ENCODE measurements at places on chromosomes 3 and 15.

DNA sequence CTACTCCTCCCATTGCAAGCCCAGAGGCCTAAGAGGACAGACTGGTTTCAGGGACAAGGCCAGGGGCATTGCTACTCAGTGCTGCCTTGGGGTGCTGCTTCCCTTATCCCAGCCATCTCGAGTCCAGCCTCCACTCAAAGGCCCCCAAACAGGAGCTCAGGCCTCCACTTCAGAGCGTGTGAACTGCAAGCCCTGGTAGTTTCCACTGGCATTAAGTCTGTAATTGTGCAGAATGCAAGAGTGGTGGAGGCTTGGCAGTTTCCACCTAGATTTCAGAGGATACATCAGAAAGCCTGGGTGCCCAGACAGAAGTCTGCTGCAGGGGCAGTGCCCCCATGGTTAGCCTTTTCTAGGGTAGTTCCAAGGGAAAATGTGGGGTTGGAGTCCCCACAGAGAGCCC, 192.8 kb upstream of the ST8SIA2 start:
- H3K36me3 ChIP-seq, result no peaks in the 10 kb centered on the region
- no peak for DNase-seq
- H3K4me3 ChIP-seq, result no peak overlapping the region
- H3K4me1 ChIP-seq, result no peaks in the 10 kb centered on the region
- H3K27ac ChIP-seq, result no peak overlapping the region
- peaks cover 2% of the 10 kb centered on the region for H3K27me3 ChIP-seq

- no peaks in the 10 kb centered on the region for H3K36me3 ChIP-seq
- H3K27ac ChIP-seq, result no peak overlapping the region
- no peak for DNase-seq
- peaks cover 2% of the 10 kb centered on the region for H3K27me3 ChIP-seq
These were observed 60.9 kb downstream of the STRIT1 start for GRCh38 chr3:155232605-155233004.

DNA sequence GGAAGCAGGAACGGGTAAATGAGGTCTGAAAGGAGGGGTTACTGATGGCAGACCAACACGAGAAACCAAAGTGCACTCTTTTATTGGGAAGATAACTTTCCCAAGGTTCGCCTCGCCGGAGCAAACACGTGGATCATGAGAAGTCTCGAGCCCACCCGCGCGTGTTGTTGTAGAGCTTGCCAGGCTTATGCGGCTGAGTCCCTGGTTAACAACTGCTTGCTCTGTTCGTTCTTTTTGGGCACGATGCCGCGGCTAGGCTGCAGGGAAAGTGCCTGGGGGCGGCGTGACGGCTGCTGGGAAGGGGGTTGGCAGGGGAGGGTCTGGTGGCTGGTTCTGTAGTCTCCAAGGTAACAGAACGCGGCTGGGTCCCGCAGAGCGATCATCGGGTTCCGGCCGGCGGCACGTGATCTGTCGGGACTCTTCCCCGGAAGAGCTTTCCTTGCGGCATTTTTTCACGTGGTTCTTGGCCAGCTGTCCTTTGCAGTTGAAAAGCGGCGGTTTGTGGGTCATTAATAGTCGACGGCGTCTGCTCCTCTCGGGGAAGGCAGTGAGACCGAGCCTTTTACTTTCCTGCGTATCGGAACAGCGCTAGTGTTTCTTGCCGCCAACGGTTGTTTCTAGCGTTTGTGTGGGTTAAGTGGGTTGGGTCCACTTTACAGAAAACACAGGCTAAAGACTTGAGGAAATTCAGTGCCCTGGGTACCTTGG, 1.5 kb downstream of the MGA start:
- H3K36me3 ChIP-seq, result no peaks in the 10 kb centered on the region
- H3K27me3 ChIP-seq, result peaks cover 10% of the 10 kb centered on the region
- peak; percentile 69 for DNase-seq
- H3K4me3 ChIP-seq, result peak overlapping the region; percentile 97
- H3K27ac ChIP-seq, result peak overlapping the region; percentile 92

- peak; percentile 40 for DNase-seq
- H3K4me1 ChIP-seq, result peaks cover 3% of the 10 kb centered on the region
- H3K27ac ChIP-seq, result no peak overlapping the region
- no peak overlapping the region for H3K4me3 ChIP-seq
These were observed 18.0 kb upstream of the DNAJC13 start for GRCh38 chr3:132399054-132399929.

GRCh38 chr15:67946701-67947100, 106.9 kb upstream of the RNU6-1 start:
- peak overlapping the region; percentile 96 for H3K27ac ChIP-seq
- H3K4me1 ChIP-seq, result peaks cover 35% of the 10 kb centered on the region
- no peak for DNase-seq
- no peaks in the 10 kb centered on the region for H3K36me3 ChIP-seq
- peak overlapping the region; percentile 67 for H3K4me3 ChIP-seq
- H3K27me3 ChIP-seq, result no peaks in the 10 kb centered on the region

- no peak overlapping the region for H3K27ac ChIP-seq
- no peaks in the 10 kb centered on the region for H3K36me3 ChIP-seq
- H3K4me3 ChIP-seq, result no peak overlapping the region
- H3K27me3 ChIP-seq, result peaks cover 2% of the 10 kb centered on the region
- DNase-seq, result no peak
These were observed 111.6 kb downstream of the AQP9 start for GRCh38 chr15:58249646-58250312.

DNA sequence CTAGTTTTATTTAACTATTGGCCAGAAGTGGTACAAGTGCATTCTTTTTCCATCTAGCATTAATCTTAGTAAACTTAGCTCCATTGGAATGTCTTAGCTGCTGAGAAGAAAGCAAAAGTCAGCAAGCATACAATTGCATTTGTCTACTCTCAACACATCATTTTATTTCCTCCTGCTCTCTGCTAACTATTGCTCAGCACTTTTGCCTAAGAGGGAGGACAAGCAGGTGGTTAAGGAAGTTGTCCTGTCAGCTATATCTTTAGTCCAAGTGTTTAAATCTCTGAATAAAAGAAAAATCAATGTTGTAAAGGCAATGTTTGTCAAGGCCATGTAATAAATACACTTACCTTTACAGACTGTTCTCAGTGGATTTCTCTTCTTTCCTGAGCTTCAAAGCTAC, 51.0 kb downstream of the FHIT start:
- no peaks in the 10 kb centered on the region for H3K36me3 ChIP-seq
- H3K4me3 ChIP-seq, result no peak overlapping the region
- no peak overlapping the region for H3K27ac ChIP-seq
- no peak for DNase-seq
- peaks cover 5% of the 10 kb centered on the region for H3K4me1 ChIP-seq

DNA sequence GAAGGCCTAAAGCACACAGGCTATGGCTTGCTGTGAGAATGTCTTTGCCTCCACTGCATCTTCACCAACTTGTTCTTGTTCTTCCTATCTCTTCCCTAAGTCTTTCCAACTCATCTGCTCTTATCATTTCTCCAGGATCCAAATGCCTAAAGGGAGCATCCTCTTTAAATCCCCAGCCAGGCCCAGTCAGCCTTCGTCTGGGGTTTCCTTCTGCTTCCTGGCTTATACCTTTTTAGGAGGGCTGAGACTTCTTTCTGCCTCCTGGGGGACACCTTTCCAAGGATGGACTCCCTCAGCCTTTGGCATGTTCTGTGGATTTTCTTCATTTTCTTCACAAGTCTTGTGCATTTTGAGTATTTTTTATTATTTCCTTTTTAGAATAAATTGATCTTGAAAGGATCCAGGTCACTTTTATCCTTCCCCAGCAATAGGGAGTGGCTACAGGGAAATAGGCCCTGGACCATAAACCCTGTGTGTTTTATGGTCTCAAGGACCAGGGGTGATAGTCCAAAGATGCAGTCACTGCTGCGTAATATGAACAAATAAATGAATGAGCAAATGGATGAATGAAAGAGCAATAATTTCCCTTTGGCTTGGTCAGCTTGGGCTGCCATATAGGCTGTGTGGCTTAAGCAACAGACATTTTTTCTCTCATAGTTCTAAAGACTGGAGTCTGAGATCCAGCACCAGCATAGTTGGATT, 122.1 kb upstream of the LRIG1 start:
- no peak overlapping the region for H3K4me3 ChIP-seq
- H3K4me1 ChIP-seq, result peaks cover 4% of the 10 kb centered on the region
- DNase-seq, result no peak
- no peak overlapping the region for H3K27ac ChIP-seq
- H3K36me3 ChIP-seq, result no peaks in the 10 kb centered on the region
- no peaks in the 10 kb centered on the region for H3K27me3 ChIP-seq

GRCh38 chr3:10911350-10912002, 81.1 kb upstream of the SLC6A1 start:
- H3K36me3 ChIP-seq, result peaks cover 5% of the 10 kb centered on the region
- no peaks in the 10 kb centered on the region for H3K4me1 ChIP-seq
- H3K27ac ChIP-seq, result no peak overlapping the region
- no peak overlapping the region for H3K4me3 ChIP-seq
- DNase-seq, result no peak

DNA sequence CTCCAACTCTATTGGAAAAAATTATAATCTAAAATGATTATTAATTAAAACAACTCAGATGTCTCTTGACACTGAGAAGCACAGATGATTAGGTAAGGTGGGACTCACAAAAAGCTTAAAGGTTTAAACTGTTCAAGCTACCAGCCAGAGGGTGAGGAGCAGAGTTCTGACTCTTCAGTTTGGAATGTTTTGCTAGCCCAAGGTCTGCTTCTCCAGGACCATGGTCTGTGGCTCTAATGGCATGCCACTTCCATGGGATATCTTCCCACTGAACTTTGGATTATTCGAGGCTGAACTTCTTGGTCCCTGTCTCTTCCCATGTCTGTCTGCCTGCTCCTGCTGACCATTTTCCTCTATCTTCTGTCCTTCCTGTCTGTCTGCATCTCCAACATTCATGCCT, 49.2 kb downstream of the CACNA2D3 start:
- DNase-seq, result no peak
- H3K27me3 ChIP-seq, result peaks cover 3% of the 10 kb centered on the region
- H3K4me3 ChIP-seq, result no peak overlapping the region
- H3K4me1 ChIP-seq, result no peaks in the 10 kb centered on the region

GRCh38 chr3:2921903-2922302, 188.3 kb downstream of the IL5RA start:
- no peaks in the 10 kb centered on the region for H3K4me1 ChIP-seq
- peaks cover 1% of the 10 kb centered on the region for H3K27me3 ChIP-seq
- H3K4me3 ChIP-seq, result no peak overlapping the region
- no peak for DNase-seq

DNA sequence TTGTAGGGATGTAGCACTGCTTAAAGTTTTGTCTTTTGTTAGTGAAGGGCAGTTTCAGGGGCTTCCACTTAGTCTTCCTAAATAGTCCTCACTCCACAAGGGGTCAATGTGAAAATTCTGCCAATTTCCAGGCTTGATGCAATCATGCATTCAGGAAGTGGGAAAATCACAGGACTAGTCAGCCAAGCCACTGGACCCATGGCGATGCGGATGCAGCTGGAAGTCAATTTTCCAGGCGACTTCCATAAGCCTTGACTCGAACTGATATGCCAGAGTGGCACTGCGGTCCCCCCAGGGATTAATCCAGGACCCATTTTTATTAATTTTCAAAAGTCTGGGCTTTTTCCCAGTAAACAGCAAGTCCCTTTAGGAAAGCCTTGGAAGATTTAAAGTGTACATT, 26.1 kb downstream of the GBE1 start:
- no peaks in the 10 kb centered on the region for H3K27me3 ChIP-seq
- H3K27ac ChIP-seq, result no peak overlapping the region

- DNase-seq, result no peak
- H3K4me1 ChIP-seq, result peaks cover 2% of the 10 kb centered on the region
- H3K36me3 ChIP-seq, result no peaks in the 10 kb centered on the region
- no peaks in the 10 kb centered on the region for H3K27me3 ChIP-seq
- H3K27ac ChIP-seq, result no peak overlapping the region
These were observed 216.2 kb downstream of the ABHD5 start for GRCh38 chr3:43906849-43907507.

DNA sequence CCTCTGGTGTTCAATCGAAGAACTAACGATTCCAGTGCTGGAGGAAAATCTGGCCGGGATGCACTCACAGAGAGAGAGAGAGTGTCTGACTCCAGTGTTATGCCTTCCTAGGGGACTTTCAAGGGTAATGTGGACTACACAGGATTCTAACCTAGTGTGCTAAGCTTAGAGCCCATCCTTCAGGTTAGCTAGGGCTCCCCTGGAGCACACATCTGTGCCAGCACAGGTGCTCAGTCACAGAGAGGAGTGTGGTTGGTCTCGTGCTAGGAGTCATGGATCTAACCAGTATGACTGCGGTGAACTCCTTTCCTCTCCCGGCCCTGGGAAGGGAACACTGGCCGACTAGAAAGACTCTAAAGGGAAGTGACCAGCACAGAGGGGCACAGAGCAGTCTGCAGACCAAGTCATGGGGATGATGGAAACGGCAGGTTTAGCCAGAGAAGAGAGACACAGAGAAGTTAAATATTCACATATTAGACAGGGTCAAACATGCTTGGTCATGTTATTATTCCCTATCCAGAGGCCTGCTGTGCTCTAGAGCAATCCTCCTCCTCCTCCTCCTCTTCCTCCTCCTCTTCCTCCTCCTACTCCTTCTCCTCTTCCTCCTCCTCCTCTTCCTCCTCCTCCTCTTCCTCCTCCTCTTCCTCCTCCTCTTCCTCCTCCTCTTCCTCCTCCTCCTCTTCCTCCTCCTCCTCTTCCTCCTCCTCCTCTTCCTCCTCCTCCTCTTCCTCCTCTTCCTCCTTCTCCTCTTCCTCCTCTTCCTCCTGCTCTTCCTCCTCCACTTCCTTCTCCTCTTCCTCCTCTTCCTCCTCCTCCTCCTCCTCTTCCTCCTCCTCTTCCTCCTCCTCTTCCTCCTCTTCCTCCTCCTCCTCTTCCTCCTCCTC, 280.3 kb downstream of the XXYLT1 start:
- H3K4me1 ChIP-seq, result peaks cover under 1% of the 10 kb centered on the region
- no peak overlapping the region for H3K27ac ChIP-seq
- H3K36me3 ChIP-seq, result no peaks in the 10 kb centered on the region
- no peak for DNase-seq
- no peak overlapping the region for H3K4me3 ChIP-seq
- peaks cover 4% of the 10 kb centered on the region for H3K27me3 ChIP-seq

- H3K4me1 ChIP-seq, result peaks cover 6% of the 10 kb centered on the region
- no peak for DNase-seq
- H3K27ac ChIP-seq, result no peak overlapping the region
- H3K36me3 ChIP-seq, result no peaks in the 10 kb centered on the region
- no peaks in the 10 kb centered on the region for H3K27me3 ChIP-seq
These were observed 15.6 kb upstream of the FAM98B start for GRCh38 chr15:38438031-38438986.

DNA sequence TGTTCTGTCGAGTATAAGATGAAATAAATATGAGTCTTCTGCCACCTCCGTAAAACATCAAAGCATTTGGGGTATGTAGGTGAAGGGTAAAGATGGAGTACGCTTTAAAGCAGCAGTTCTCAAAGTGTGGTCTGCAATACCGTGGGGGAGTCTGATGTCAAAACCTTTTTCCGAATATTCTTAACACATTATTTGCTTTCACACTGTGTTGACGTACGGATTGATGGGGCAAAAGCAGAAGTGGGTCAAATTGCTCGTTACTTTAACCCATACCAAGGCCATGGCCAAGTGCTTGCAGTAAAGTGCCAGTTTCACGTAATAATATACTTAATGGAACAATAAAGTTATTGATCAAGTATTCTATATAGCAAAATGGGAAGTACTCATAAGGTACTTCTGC, 36.3 kb downstream of the PAK2 start:
- H3K4me3 ChIP-seq, result no peak overlapping the region
- H3K4me1 ChIP-seq, result peaks cover 41% of the 10 kb centered on the region
- H3K27me3 ChIP-seq, result peaks cover 8% of the 10 kb centered on the region

Measured in endothelial cell (in vitro differentiated cells).